IMR-90 (cell line): ENCODE measurements at places on chromosomes 1 and 21. TPM values are rescaled to one million over a fixed set of nuclear protein-coding genes. Genes with fewer than 3 reads are reported as not detected.

GRCh38 chr1:219812086-219812485 lies 116.3 kb downstream of the SLC30A10 start:
- peaks cover 5% of the 10 kb centered on the region for H3K27me3 ChIP-seq
- H3K4me3 ChIP-seq: no peak overlapping the region
- H3K4me1 ChIP-seq: peaks cover 2% of the 10 kb centered on the region; the same call in 1 of the 2 replicates
- H3K27ac ChIP-seq: no peak overlapping the region

DNA sequence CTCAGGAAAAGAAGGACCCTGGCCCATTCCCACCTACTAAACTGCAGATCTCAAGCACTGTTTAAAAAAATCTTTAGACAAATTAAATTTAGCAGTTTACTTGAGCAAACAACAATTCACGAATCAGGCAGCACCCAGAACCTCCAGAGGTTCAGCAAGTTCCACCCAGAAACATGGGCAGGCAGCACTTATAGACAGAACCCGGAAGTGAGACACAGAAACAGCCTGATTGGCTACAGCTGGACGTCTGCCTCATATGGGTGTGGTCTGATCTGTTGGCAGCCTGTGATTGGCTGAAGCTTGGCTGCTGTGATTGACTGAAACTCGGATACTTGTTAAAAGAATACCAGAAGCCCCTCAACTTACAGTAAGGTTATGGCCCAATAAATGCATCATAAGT lies 34.7 kb upstream of the COL6A2 start:
- DNase-seq: no peak
- H3K36me3 ChIP-seq: no peaks in the 10 kb centered on the region
- H3K27ac ChIP-seq: no peak overlapping the region; the same call in 1 of the 2 replicates
- H3K4me3 ChIP-seq: no peak overlapping the region
- no peaks in the 10 kb centered on the region for H3K27me3 ChIP-seq

- H3K36me3 ChIP-seq: no peaks in the 10 kb centered on the region
- DNase-seq: no peak
- H3K27ac ChIP-seq: no peak overlapping the region
- H3K27me3 ChIP-seq: no peaks in the 10 kb centered on the region
- H3K4me3 ChIP-seq: no peak overlapping the region
Observed at GRCh38 chr1:182279724-182280503, 111.7 kb downstream of the GLUL start.

The GFI1 gene
- under 0.01 TPM in 2 replicates for total RNA-seq

The LPAR3 gene
- 0.18 and 0.28 TPM in 2 replicates for total RNA-seq

The IVL gene
- not detected in 2 replicates for total RNA-seq
